Suppressor macrophage treated with lipopolysaccharide for 4 hours (primary cell): ENCODE measurements at places on chromosomes 3 and 15.
A peak's percentile ranks its signal among the peaks of the same experiment; 100 is the strongest.

- no peak for DNase-seq
Measured at GRCh38 chr15:32709295-32710033, 8.3 kb upstream of the GREM1 start.

- DNase-seq = no peak
Measured at GRCh38 chr15:49380912-49381311, 42.1 kb upstream of the FGF7 start.

- DNase-seq = no peak
Measured at GRCh38 chr3:161230621-161231171, 9.6 kb downstream of the NMD3 start.

GRCh38 chr3:129690406-129690805, 83.9 kb upstream of the PLXND1 start:
- DNase-seq = peak; percentile 78

- peak; percentile 43 for DNase-seq
Measured at GRCh38 chr3:196775938-196776337, 36.3 kb downstream of the PAK2 start.
